ENCODE measurements at places on chromosomes 5 and 9. TPM values are rescaled to one million over a fixed set of nuclear protein-coding genes. Genes with fewer than 3 reads are reported as not detected.

Gene FBXO38
- total RNA-seq: 76.1 TPM

Gene MXD3
- 13.2 TPM for total RNA-seq

Gene CEL
- 1.9 TPM for total RNA-seq

Gene UGT3A1
- total RNA-seq: not detected

Gene CCDC69
- total RNA-seq: 3.0 TPM

Gene TMC1
- not detected for total RNA-seq

Gene ANKRD18A
- 46.0 TPM for total RNA-seq

Gene MAMDC2
- not detected for total RNA-seq

All from MCF 10A (cell line).